ENCODE measurements at places on chromosomes 3 and 15.
A peak's percentile ranks its signal among the peaks of the same experiment; 100 is the strongest.

- DNase-seq = no peak
These were observed 317.0 kb upstream of the TPRG1 start for GRCh38 chr3:188854772-188855149.

DNA sequence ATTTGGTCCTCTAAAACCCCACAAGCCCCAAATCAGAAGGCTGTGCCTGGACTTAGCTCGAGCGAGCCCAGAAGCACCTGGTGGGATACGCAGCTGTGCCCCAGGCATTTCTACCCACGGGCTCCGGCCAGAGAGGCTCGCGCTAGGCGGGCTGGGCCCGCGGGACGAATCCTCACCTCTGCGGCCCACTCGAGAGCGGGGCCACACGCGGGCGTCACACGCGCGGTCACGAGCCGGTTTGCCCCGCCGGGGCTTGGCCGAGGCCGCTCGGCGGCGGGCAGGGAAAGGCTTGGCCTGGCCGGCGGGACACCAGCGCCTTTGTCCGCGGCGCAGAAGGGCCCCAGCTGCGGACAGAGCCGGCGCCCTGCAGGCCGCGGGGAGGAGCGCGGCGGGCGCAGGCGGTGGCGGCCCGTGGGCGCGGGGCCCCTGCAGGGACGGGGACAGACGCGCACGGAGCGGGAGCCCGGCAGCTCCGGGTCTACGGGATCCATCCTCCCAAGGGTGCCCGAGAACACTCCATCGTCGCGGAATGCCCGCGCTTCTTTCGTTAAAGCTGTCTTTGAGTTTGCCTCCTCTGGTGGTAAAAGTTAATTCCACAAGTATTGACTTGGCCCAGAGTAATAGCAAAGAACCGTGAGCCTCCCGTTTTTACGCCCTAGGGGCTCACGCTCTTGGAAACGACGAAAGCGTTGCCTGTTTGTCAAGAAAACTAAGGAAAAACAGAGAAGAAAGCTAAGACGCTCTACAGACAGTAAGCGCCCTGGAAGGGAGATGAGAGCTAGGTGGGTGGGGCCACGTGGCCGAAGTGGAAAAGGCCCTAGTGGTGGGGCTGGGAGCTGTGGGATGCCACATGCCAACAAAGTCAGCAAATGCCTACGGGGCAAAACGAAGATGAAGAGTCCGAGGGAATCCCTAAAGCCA lies 26.4 kb downstream of the TYRO3 start:
- peak; percentile 79 for DNase-seq

DNA sequence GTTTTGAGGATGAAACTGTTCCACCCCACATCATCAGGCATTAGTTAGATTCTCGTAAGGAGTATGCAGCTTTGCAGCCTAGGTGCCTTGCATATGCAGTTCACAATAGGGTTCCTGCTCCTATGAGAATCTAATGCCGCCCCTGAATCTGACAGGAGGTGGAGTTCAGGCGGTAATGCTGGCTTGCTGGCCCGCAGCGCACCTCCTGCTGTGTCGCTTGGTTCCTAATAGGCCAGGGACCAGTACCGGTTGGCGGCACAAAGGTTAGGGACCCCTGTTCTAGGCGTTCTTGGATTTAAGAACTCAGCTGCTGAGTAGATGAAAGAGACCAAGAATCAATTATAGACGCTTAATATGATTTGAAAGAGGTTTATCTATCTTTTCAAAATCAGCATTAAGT lies 595.4 kb downstream of the CADM2 start:
- DNase-seq = no peak

- DNase-seq = no peak
These were observed 2.4 kb downstream of the CAMK2N2 start for GRCh38 chr3:184258926-184259325.

- DNase-seq = peak; percentile 65
These were observed 412 bp upstream of the CTXN2 start for GRCh38 chr15:48190932-48191573.

DNA sequence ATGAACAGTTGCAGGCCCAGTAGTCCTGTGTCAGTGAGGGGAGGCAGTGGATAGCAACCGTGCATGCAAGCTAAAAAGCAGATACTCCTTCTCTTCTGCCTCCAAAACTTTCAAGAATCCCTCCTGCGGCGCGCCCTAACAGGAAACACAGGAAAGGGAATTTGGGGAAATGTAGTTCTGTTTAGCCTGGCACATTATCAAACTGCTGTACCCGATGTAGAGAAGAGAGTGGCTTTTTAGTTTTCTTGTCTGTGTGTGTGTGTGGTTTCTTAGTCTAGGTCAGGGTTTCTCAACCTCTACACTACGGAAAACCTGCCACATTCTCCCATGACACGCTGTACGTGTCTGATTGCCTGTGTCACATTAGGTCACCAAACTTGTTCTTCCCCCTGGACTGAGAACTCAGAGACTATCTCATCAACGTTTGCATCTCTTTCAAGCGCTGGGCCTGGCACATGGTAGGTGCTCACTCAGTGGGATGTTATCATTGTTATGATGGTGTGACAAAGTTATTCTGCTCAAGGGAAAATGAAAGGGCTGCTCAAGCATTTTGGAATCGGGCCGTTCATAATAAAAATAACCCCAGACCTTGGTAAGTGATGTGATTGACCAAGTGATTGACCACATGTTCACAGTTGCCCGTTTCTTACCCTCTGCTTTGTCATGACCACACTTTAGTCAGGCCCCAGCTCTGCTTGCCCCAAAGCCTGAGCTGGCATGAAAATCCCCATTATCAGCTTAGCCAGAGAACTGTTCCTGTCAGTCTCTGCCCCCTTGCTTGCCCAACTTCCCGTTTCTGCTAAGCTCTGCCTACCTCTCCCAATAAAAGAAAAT lies 33.2 kb downstream of the TM4SF4 start:
- no peak for DNase-seq

DNA sequence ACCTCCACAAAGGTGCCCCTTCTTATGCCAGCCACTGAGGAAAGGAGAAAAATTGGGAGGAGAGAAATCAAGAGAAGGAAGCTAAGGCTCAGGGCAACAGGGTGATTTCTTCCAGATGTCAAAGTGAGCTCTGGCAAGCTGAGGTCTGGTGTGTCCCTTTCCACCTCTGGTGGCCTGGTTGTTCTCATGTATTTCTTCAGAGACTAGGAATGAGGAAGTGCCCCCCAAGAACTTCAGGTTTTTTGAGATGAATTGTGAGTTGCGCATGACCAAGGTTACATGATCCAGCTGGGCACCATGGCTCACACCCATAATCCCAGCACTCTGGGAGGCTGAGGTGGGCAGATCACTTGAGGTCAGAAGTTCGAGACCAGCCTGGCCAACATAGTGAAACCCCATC lies 5.6 kb downstream of the RAB6B start:
- no peak for DNase-seq

GRCh38 chr3:46489381-46489780 lies 8.4 kb upstream of the RTP3 start:
- peak; percentile 57 for DNase-seq

- no peak for DNase-seq
These were observed 106.5 kb downstream of the SUCNR1 start for GRCh38 chr3:151979906-151980305.

GRCh38 chr3:52313774-52314188 lies 2.3 kb upstream of the DNAH1 start:
- DNase-seq = no peak

DNA sequence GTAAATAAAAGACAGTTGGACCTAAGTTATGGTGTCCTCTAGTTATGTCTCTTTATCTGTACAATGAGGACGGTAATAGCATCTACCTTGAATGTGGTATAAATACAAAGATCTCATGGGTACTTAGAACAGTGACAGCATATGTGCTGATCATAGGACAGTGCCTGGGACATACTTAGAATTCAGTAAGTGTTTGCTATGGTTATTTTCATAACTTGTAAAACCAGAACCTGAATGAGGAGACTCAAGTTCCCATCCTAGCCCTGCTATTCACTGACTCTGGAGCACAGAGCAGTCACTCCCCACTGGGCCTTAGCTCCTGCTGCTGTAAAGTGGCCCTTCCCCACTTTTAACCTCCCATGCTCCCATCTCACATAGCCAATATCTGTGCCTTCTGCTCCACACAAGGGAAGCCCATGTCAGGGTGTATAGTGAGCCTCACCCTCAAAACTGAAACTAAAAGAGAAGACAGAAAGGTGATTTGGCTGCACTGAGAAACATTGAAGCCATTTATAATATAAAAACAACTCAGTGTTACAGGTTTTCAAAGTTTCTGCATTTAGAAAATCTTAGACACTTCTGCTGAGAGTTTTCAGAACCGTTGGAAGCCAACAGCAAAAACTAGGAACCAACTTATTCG lies 225.4 kb upstream of the UBE2E2 start:
- DNase-seq = no peak

- DNase-seq = no peak
These were observed 31.6 kb upstream of the FAM174B start for GRCh38 chr15:92687195-92687602.

GRCh38 chr3:126065876-126066275 lies 18.0 kb downstream of the SLC41A3 start:
- DNase-seq = no peak

DNA sequence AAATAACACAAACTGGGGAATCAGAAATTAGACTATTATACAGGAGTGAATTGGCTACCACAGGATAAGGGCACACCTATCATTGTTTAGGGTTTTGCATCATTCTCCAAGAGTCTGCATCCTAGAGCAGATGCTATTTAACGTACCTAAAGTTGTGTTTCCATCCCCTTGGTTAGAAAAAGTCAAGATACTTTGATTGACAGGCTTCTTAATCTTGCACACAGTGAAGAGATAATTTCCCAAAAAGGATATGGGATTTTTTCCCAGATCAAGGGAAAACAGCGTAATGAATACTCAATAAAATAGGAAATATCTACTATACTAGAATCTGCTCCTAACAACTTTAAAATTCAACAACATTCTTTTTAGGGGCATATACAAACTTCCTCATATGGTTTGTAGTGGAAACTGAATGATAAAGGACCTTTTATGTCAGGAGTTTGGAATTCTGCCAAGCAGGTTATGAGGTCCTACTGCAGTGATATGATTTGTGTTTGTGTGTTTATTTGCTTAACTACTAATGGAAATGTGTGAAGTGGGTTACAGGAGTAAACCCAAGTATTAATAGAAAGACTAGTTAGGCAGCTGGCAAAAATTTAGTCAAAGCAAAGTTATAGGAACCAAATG lies 124.1 kb upstream of the MME start:
- DNase-seq = no peak

- no peak for DNase-seq
These were observed 9.1 kb upstream of the NEK10 start for GRCh38 chr3:27378331-27378730.

- no peak for DNase-seq
These were observed 223.9 kb downstream of the LRTM1 start for GRCh38 chr3:54703923-54704322.

- DNase-seq = no peak
These were observed 27.2 kb upstream of the GLCE start for GRCh38 chr15:69132977-69133861.

DNA sequence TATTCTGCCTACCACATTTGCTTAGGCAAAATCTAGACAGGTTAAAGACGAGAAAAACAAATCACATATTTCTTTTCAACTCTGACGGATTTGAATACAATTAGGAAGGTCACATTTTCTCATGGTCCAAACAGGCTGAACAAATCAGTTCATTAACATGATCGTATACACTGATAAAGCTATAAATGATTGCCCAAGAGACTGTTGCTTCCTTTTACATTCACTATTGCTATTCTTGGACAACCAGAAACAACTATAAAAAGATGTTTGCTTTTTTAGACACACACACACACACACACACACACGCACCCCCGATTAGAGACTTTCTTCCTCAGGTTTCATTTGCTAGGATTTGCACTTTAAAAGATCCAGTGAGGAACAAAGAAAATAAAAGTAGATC lies 122.3 kb upstream of the BHLHE40 start:
- no peak for DNase-seq

DNA sequence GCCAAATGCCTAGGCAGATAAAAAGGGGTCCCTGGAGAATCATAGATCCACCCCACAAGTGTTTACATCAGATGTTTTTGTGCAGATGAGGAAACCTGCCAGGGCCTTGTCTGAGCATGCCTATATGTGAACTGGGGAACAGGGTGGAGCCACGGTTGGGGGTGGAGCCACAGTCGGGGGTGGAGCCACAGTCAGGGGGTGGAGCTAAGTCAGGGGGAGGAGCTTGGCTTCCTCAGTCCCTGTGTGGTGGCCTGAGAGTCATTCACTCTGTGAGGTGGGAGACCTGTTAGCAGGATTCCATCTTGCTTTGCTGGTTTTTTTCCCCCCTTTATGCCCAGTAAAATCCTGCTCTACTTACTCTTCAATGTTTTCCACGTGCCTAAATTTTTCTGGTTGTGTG lies 57.8 kb upstream of the TGFBR2 start:
- DNase-seq = peak; percentile 68

- DNase-seq = no peak
These were observed 7.7 kb downstream of the SERP1 start for GRCh38 chr3:150538324-150539208.

- no peak for DNase-seq
These were observed 76.7 kb downstream of the SST start for GRCh38 chr3:187593451-187593850.

DNA sequence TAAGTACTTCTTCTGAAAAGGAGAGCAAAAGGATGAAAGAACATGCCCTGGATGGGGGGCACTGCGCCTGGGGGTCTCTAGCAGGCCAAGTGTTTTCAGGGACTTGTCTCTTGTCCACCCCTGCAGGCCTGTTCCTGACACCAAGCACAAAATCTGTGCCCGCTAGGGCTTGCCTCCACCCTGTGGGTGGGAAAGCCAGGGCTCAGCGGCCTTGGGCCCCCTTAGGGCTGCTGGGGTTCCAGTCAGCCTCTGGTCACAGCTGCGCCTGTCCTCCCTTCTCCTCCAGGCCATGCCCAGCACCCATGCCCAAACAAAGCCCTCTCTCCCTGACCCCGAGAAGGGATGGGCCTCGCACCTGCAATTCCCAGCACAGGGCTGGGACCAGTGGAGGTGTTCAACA lies 71.1 kb upstream of the TRPM1 start:
- no peak for DNase-seq

GRCh38 chr3:184868477-184868876 lies 56.5 kb downstream of the VPS8 start:
- no peak for DNase-seq

DNA sequence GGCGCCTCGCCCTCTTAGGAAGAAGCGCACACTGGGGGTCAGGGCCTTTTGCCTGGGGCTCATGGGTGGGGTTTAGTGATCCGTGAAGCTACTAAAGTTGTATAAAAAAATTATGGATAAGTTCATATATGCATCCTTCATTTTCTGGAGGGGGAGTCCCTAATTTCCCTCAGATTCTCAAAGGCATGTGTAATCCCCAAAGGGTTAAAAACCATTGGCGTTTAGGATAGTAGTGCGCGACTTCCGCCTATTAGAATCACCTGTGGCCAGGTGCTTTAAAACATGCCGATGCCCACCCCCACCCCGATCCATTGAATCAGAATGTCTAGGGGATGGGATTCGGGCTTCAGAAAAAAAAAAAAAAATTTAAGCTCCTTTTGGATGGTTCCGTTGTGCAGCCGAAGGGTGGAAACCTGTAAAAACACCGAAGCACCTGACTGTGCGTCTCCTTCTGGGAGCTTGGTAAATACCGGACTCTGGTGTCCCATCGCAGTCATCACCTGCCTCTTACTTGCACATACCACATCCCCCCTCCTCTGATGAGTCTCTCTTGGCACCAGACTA lies 570 bp downstream of the APH1B start:
- DNase-seq = no peak

GRCh38 chr15:50675535-50676144 lies 11.0 kb downstream of the TRPM7 start:
- no peak for DNase-seq

- no peak for DNase-seq
These were observed 217.0 kb downstream of the PDCD6IP start for GRCh38 chr3:34015204-34016142.

Measured in activated effector memory CD4-positive, alpha-beta T cell treated with anti-CD3 and anti-CD28 coated beads, Interleukin-2, amount 50 U/mL, for 16 hours (primary cell).